ENCODE measurements at places on chromosomes 7 and 10.

DNA sequence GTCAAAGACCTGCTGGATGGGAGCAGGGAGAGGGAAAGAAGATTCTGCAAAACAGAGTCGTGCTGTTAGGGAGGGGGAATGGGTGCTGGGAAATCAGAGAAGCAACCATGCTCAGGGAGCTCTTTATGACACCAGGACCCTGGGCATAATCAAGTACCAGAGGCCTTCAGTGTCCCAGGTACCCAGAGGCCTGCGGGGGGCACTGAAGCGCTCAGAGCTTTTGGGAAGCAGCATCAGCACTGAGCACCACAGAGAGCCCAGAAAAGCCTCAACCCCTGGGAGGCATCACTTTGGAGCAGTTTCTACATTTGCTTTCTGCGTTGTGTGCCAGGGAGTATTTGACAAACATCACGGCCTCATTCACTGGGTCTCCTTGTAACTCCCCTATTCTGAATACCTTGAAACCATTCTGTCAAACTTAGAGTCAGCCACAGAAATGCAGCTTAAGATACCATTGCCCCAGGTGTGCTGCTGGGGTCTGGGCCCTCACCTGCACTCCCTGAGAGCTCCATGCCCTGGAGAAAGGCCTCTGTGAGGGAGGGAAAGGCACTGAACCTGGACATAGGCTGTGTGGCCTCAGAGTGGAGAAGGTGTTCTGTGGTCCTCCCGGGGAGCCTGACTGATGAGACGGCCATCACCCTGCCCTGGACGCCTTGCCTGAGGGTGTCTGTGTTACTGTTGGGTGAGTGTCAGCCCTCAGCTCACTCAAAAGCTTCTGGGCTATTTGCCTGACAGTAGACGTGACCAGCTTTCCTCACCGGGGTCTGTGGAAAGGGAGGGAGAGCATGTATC is 37.1 kb downstream of the CXCL12 start:
- no peak for DNase-seq

- no peak for DNase-seq
These were observed 4.9 kb downstream of the ACADSB start for GRCh38 chr10:123013456-123014419.

GRCh38 chr7:90701771-90702170 is 105.7 kb downstream of the CDK14 start:
- DNase-seq: no peak

DNA sequence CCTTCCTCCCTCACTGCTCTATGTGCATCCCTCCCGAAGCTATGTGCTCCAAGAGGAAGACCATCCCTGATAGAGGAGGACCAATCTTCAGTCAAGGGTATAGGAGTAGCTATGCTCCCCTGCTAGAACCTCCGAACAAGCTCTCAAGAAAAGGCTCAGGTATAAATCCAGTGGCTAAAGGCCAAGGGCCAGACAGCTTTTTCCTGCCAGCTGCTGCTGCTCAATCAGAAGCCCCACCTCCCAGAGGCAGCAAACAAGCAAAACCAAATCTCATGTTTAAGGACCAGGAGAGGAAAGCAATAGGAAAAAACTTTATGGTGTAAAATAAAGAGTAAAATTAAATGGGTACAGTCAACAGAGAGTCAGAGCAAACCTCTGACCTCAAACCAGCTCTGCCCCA is 187.2 kb downstream of the FGFR2 start:
- no peak for DNase-seq

DNA sequence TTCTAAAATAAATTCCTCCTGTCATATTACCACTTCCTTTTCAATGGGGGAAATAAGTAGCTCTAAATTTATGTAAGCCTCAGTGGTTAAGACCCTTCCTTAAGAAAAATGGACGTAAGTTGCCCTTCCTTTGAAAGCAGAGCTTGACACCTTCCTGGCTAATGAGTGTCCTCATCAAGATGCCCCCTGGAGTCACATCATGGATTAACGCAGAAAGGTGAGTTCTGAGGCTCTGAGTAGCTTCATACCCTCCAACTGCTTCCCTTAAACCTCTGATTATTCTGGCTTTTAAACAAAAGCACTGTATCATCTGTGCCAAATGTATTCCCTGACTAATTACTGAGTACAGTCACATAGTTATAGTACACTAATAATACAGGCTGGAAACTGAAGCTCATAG is 14.7 kb downstream of the KCTD7 start:
- DNase-seq: no peak

GRCh38 chr10:36465604-36466379 is 659.6 kb upstream of the ANKRD30A start:
- no peak for DNase-seq

- no peak for DNase-seq
These were observed 102.9 kb upstream of the AHR start for GRCh38 chr7:17195576-17195975.

DNA sequence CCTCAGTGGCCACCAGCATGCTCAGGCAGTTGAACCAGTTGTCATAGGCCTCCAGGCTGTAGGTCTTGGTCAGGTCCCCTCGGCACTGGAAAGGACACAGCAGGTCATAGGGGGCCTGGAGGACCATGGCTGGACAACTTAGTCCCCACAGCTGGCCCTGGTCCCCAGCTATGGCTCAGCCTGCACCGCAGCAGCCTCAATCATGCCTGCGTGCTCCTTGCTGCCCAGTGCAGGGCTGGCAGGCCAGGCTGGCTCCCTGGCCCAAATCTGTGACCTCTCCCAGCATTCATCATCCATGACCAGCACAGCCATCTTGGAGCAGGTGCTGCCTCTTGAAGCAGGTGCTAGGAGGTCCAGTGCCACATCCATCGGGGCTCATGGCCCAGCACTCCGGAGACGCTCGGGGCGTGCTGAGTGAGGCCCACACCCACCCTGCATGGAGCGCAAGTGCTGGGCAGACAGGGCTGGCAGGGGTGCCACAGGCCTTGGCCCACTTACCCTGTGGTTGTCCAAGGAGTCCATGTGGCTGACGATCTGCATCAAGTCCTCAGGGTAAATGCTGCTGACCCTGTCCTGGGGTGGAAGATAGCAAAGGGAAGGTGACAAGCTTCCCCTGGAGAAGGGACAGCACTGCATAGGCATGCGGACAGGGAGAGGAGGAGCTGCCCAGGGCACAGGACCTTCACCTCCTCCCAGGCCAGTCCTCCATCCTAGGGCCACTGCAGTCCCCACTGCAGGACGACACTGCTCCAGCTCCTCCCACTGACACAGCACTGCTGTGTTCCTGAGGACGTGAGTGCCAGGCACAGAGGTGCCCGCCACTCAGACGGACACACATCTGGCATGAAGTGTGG is 61.7 kb downstream of the CSGALNACT2 start:
- DNase-seq: no peak

DNA sequence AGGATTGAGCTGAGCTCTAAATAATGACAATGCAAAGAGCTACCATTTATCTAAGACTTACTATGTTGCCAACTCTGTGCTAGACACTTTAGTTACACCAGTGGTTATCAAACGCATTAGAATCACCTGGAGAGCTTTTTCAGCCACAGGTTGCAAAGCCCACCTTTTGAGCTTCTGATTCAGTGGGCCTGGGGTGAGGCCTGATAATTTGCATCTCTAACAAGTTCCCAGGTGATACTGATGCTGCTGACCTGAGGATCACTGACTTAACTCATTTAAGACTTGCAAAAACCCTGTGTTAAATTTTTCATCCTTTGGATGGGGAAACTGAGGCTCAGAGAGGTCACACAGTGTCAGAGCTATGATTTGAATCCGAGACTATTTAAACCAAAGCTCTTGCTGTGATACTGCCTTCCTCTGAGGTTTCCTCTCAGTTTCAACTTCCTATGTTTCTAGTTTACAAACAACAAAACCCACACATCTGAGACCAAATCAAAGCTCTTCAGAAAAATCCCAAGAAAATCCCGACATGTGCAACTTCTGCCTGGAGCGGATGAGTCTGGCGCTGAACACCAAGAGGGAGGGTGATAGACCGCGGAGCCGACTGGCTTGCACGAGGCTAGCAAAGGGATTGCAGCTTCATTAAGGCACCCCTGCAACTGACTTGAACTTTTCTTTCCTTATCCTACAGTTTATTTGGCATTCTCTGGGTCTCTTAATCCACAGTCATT is 124.9 kb downstream of the CYP26A1 start:
- DNase-seq: no peak

DNA sequence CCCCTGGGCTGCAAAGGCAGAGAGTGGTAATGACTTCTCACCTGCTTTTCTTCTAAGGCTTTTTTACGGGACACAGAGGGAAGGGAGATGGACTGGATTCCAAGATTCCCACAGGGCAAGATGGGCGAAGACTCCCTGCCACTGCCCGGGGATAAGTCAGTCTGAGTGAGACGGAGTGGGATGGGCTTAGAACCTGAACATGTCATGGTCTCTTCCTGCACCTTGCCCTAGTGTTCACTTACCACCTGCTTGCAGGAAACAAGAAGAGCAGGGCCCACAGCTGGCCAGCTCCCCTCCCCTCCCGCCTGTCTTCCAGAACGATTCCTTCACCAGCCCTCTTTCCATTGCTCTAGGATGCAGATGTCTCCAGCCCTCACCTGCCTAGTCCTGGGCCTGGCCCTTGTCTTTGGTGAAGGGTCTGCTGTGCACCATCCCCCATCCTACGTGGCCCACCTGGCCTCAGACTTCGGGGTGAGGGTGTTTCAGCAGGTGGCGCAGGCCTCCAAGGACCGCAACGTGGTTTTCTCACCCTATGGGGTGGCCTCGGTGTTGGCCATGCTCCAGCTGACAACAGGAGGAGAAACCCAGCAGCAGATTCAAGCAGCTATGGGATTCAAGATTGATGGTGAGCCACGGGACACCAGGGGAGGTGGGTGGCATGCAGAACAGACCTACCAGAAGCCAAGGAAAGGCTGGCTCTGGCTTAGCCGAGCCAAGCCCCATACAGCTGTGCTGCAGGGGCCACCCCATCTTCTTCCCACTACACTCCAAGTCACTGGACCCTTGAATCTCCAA is 1.3 kb downstream of the SERPINE1 start:
- no peak for DNase-seq

DNA sequence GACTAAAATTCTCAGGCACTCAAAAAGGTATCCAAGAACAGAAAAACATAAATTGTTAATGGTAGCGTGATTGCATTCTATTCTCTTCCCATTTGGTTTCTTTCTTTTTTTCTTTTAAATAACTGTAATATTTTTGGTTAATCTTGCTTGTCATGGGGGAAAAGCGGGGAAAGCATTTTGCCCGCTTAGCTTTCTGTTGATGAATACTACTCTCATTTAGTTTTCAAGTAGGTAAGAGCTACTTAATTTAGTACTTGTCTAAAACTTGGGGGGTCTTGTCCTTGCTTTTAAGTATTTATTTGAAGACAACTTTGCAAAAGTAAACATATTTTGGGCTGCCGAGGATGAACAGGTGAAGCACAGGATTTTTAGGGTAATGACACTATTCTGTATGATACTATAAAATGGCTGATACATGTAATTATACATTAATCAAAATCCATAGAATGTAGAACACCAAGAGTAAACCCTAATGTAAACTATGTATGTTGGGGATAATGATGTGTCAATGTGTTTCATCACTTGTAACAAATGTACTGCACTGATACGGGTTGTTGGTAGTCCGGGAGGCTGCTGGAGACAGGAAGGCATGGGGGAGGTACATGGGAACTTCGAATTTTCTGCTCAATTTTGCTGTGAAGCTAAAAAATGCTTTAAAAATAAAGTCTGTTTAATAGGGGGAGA is 1.7 kb downstream of the TES start:
- DNase-seq: no peak

- DNase-seq: no peak
These were observed 35.1 kb upstream of the C10orf67 start for GRCh38 chr10:23379686-23380085.

- no peak for DNase-seq
These were observed 44.8 kb upstream of the FGL2 start for GRCh38 chr7:77244222-77244934.

GRCh38 chr7:1369916-1370657 is 89.2 kb downstream of the MICALL2 start:
- DNase-seq: no peak

GRCh38 chr10:114276671-114277070 is 37.6 kb downstream of the VWA2 start:
- DNase-seq: no peak

DNA sequence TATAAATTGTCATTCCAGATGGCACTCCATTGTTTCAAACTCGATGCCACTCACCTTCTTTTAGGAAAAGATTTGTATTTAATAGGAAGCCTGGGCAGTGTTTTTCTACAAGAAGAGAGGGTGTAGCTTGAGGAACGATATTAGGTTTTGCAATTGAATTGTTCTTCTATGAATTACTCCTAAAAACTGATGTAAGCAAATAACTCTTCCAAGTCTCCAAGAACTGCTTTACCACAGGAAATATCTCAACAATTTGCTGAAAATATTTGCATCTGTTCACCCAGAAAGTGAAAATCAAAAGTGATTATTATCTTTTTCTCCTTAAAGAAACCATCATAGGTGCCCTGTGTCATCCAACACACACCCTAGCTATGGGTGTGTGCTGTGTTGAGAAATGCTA is 261.3 kb upstream of the MEOX2 start:
- no peak for DNase-seq

GRCh38 chr10:44946205-44946604 is 13.4 kb upstream of the RASSF4 start:
- no peak for DNase-seq

DNA sequence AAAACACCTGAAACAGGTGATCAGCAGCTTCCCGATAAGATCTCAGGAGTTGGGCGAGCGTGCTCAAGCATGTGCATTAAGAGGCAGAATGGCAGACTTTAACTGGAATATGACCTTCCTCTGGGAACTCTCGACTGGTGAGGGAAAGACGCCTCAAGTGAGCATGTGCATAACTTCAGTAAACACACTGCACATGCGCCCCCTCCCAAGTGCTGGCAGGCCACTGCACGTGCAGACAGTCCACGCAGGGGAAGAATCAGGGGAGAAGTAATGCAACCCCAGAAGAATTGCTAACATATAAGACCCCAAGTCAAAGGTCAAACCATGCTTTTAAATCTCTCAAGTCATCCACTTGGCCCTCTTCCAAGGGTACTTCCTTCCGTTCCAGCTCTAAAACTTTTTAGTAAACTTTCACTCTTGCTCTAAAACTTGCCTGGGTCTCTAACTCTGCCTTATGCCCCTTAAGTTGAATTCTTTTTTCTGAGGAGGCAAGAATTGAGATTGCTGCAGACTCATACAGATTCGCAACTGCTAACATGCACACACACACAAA is 541.0 kb downstream of the TNS3 start:
- no peak for DNase-seq

DNA sequence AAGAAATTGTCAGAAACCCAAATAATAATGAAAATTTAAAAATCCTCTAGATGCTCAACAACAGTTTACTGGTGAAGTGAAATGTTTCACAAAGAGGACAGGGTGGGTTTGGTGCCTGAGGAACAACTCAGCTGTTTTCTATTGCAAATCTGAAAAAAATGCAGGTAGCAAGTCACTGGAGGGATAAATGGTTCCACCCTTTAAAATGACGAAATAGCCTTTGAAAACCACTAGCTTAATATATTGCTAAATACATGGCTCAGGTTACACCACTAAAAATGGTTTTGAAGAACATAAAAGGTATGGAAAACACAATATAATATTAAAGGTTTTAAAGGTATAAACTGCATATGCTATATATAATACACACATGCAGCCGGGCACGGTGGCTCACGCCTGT is 69.5 kb downstream of the LMBR1 start:
- DNase-seq: no peak
